ENCODE measurements at places on chromosomes 5 and 9.
A peak's percentile ranks its signal among the peaks of the same experiment; 100 is the strongest.

DNA sequence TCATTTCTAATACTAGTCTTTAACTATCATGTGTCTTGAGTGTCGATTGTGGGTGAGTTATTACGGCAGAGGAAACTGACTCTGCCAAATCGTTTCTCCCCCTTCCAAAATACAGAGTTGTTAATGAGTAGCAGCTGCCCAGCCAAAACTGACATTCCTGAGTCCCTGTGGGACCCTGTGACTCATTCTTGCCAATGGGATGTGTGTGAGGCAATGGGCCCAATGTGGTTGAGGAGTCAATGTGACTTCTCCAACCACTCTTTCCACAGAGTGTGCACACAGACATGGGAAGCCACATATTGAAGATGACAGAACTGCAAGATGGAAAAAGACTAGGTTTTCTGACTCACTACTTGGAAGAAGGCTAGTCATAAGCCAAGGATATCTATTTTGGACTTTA lies 434.7 kb downstream of the DTWD2 start:
- no peak overlapping the region for H3K4me3 ChIP-seq
- DNase-seq = no peak
- H3K36me3 ChIP-seq = no peaks in the 10 kb centered on the region
- H3K27ac ChIP-seq = no peak overlapping the region
- no peaks in the 10 kb centered on the region for H3K27me3 ChIP-seq

DNA sequence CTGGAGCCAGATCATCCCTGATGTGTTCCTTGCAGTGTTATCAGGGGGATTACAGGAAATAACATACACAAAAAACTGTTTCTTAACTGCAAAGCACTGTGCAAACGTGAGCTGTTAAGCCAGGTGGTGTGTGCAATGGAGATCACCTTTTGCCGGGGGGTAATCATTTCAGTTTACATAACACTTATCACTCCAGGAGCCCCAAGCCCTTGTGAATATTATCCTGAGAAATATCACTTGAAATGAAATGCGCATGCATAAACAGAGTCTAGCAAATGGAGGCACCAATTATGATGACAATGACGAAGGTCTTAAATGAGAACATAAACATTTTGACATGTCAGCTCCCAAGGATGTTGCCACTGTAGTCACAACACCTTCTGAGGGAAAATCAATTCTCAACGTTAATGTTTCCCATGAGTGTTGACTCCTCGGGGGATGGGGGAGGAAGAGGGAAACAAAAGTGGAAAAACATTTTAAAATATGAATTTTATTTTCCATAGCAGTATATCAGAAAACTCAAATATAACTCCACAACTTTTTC lies 54.5 kb upstream of the RAD23B start:
- H3K27ac ChIP-seq = no peak overlapping the region
- H3K36me3 ChIP-seq = no peaks in the 10 kb centered on the region
- H3K27me3 ChIP-seq = no peaks in the 10 kb centered on the region
- H3K4me1 ChIP-seq = no peaks in the 10 kb centered on the region

GRCh38 chr5:151075698-151076331 lies 5.0 kb downstream of the TNIP1 start:
- no peaks in the 10 kb centered on the region for H3K36me3 ChIP-seq
- no peak overlapping the region for H3K4me3 ChIP-seq
- no peak for DNase-seq
- peaks cover 14% of the 10 kb centered on the region for H3K4me1 ChIP-seq
- peak overlapping the region; percentile 45 for H3K27ac ChIP-seq
- no peaks in the 10 kb centered on the region for H3K27me3 ChIP-seq

- H3K4me3 ChIP-seq = no peak overlapping the region
- H3K4me1 ChIP-seq = peaks cover 2% of the 10 kb centered on the region
- no peaks in the 10 kb centered on the region for H3K27me3 ChIP-seq
- DNase-seq = no peak
- H3K36me3 ChIP-seq = no peaks in the 10 kb centered on the region
Observed at GRCh38 chr9:127780126-127780885, 1.8 kb upstream of the SH2D3C start.

DNA sequence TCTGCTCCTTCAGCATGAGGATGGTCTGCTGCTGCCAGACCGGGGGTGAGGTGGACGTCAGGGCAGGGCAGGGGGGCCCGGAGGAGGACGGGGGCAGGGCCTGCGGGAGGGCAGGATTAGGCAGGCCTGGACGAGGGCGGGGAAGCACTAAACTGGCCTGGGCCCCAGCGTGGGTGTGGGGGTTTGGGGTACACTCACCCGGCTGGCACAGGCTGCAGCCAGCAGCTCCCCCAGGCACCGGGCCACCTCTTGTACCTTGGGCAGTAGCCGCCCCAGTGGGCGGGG lies 5.5 kb downstream of the SAPCD2 start:
- no peak for DNase-seq
- peaks cover 4% of the 10 kb centered on the region for H3K27me3 ChIP-seq
- peak overlapping the region; percentile 9 for H3K4me3 ChIP-seq
- H3K4me1 ChIP-seq = peaks cover 3% of the 10 kb centered on the region
- H3K27ac ChIP-seq = no peak overlapping the region

Measured in breast epithelium (tissue), 4 donors.